NCI-H1417 treated with DMSO at 0.1 percent for 48 hours (cell line): ENCODE measurements at places on chromosomes 5 and 9.

GRCh38 chr5:124653666-124654065 is 92.8 kb downstream of the ZNF608 start:
- no peak for DNase-seq

- no peak for DNase-seq
These were observed 263.4 kb upstream of the SLC30A5 start for GRCh38 chr5:68830377-68830898.

DNA sequence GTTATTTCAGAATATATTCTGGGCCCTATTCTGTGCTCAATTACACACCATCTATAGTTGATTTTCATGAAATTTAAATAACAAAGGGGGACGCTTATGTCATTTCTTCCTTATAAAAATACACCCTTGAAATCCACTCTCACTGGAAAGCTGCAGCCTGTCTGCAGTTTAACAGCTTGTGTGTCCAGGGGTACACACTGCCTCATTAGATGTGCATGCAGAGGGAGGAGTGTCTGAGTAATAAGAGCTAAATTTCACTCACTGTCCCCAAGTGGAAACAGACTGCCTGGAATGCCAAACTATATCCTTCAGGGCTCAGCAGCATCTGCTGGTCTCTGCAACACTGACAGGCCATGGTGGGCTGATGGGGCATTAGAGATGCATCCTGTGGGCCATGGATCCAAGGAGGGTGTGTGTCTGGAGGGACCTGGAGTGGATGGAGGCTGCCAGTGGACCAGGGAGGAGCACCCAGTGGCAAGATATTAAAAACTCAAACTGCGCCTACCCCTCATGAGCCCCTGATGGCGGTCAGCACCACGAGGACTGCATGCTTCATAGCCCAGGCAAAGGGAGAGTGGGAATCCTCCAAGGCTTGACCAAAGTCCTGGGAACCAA is 15.8 kb upstream of the TIFAB start:
- DNase-seq: no peak

DNA sequence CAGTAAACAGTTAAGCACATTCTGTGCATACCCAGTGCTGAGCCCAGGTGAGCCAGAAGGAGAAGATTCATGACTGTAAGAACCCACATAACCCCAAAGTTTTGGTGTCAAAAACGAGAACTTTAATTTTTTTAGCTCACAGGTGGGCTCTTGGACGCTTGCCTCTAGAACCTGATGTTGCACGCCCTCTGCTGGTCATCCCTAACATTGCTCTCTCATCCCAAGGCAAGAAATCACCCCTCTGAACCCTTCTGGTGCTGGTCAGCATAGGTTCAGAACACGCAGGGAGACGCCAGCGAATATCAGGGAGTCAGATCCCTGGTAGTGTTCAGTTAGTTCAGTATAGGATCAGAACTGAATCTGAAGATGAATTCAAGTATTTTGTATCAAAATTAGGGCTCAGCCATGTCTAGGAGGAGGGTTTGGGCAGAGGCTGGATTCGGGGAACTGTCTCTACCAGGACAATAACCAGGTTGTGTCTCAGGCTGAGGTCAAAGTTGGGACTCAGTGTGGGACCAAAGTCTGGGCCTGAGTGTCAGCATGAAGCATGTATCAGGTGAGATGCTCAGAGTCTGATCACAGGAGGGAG is 4.1 kb upstream of the DNAJB5 start:
- DNase-seq: no peak

DNA sequence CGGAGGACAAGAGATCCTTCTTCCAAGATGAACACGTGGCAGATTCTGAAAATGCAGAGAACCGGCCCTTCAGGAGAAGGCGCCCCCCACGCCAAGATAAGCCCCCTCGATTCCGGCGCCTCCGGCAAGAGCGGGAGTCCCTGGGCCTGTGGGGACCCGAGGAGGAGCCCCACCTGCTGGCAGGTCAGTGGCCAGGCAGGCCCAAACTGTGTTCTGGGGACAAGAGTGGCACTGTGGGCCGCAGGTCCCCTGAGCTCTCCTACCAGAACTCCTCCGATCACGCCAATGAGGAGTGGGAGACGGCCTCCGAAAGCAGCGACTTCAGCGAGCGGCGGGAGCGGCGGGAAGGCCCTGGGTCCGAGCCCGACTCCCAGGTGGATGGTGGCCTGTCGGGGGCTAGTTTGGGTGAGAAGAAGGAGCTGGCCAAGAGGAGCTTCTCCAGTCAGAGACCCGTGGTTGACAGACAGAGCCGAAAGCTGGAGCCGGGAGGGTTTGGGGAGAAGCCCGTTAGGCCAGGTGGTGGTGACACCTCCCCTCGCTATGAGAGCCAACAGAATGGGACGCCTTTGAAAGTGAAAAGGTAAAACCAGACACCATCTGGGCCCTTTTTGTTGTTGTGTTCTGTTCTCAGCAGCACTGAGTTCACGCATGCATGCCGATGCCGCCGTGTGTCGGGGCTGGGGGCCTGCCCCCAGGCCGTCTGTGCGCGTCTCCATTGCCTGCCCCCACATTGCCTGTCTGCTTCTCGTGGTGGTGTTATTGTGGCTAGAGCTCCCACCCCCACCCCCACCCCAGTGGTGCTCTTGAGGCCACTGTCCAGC is 26.6 kb upstream of the POMT1 start:
- no peak for DNase-seq

- DNase-seq: no peak
These were observed 292.4 kb downstream of the EFNA5 start for GRCh38 chr5:107378218-107378899.
